CD4-positive, alpha-beta T cell treated with Interleukin-4 for 4 hours (primary cell): ENCODE measurements at places on chromosomes 3 and 15.

GRCh38 chr15:62933386-62933785 is 109.2 kb upstream of the TPM1 start:
- no peak for DNase-seq

DNA sequence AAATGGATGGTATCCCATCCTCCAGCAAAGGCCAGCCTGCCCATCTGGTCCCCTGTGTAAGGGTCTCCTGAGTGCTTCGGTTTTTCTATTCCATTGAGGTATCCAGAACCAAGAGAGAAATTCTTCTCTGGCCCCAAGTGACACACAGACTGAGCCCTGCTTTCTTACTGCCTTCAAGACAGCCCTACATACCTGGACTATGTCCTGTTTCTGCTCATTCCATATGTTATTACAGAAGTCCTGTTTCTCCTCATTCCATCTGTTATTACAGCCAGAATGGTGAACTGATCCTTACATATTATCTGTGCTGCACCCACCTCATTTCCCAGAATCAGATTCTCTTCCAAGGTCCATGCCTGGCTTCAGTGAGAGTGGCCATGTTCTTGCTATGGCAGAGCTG is 115.2 kb downstream of the DCLK3 start:
- DNase-seq = no peak

GRCh38 chr15:67937153-67937761 is 97.4 kb upstream of the RNU6-1 start:
- DNase-seq = no peak

DNA sequence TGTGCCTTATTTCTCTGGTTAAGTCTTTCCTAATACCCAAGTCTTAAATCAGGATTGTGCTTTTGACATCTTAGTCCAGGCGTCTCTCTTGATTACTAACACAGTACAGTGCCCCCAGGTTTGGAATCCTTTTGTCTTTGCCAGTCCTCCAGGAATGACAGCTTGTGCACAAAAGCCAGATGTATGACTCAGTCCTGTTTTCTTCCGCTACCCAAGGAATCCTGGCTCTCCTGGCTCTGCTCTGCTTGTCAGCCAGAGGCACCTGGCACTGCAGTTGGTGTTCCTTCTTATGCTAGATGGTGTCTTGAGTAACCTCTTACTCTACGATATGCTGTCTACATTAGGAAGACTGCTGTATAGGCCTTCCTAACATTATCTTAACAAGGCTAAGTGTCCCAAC is 728.2 kb upstream of the NECTIN3 start:
- DNase-seq = no peak

DNA sequence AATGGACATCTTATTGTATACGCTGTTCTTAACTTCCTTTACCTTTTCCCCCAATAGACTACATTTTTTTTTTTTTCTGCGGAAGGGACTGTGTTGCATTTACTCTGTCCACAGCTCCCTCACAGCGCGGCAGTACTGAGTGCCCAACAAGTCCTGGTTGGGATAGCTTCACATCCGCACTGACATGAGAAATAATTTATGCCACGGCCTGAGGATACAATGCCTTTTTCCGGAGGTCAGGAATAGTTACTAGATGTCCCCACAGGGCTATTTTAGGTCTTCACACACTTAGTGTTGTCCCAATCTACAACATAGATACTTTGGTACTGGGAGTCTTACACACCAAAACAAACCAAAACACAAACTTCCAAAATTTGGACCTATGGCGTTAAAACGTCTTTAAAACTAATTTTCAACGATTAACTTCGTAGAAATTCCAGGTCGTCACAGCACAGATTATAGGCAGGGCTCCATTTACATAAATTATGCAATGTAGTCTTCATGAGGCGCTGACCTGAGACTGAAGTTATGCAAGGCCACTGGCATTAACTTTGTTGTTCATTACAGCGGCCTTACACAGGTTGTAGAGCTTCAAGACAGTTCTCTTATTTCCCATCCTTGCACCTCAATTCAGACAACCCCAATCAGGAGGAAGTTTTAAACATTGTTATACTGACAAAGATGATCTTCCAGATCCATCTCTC is 989 bp upstream of the PPIB start:
- DNase-seq = no peak

- no peak for DNase-seq
These were observed 91.5 kb upstream of the RBMS3 start for GRCh38 chr3:29189328-29189727.
